K562 (cell line): ENCODE measurements at places on chromosomes 2 and 18.

DNA sequence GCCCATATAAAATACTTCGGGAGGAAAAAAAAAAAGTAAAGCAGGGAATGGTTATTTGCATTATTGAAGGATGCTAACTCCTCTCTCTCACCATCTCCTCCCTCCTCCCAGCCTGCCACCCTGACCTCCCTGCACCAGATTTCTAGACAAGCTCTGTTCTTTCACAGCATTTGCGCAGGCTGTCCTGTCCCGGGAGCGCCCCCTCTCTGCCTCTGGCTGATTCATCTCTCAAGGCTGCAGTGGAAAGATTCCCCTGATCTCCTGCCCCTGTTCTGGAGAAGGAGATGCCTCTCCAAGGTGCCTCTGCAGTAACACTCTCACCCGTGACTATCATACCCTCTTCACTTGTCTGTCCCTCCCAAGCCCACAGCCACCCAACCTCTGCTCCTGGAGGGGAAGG lies 38.5 kb downstream of the COL4A4 start:
- no peak overlapping the region for H3K4me3 ChIP-seq
- peak; percentile 15 for DNase-seq
- no peak overlapping the region for H3K27ac ChIP-seq
- no peaks in the 10 kb centered on the region for H3K4me1 ChIP-seq

DNA sequence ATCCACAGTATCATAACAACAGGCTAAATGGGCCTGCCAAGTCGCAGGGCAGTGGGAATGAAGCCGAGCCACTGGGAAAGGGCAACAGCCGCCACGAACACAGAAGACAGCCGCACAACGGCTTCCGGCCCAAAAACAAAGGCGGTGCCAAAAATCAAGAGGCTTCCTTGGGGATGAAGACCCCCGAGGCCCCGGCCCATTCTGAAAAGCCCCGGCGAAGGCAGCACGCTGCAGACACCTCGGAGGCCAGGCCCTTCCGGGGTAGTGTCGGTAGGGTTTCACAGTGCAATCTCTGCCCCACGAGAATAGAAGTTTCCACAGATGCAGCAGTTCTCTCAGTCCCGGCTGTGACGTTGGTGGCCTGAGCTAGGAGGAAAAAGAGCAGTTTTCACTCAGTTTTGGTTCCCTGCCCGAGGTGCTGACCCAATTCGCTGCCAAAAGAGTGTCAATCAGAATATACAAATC lies 32.2 kb downstream of the KCTD18 start:
- no peak overlapping the region for H3K4me3 ChIP-seq
- H3K4me1 ChIP-seq: peaks cover 6% of the 10 kb centered on the region
- no peaks in the 10 kb centered on the region for H3K27me3 ChIP-seq
- no peak overlapping the region for H3K27ac ChIP-seq
- no peak for DNase-seq

DNA sequence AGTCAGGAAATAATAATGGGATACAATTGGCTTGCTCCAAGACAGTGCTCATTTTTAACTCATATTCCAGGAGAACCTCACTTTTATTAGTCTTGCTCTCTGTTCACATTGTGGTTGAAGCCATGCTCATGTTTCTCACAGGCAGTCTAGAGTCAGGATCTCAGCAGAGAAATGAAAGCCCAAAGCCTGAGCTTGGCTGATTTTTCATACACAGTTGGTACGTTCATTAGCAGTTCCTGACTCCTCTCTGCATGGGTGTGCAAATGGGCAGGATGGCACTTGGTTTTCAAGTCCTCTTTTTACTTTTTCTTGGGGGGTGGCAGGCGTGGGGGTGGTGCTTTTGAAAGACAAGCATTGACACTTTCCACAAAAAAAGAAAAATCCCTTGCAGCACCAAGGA lies 56.0 kb upstream of the KLF7 start:
- no peaks in the 10 kb centered on the region for H3K4me1 ChIP-seq
- H3K4me3 ChIP-seq: no peak overlapping the region
- H3K27ac ChIP-seq: no peak overlapping the region
- H3K36me3 ChIP-seq: no peaks in the 10 kb centered on the region

DNA sequence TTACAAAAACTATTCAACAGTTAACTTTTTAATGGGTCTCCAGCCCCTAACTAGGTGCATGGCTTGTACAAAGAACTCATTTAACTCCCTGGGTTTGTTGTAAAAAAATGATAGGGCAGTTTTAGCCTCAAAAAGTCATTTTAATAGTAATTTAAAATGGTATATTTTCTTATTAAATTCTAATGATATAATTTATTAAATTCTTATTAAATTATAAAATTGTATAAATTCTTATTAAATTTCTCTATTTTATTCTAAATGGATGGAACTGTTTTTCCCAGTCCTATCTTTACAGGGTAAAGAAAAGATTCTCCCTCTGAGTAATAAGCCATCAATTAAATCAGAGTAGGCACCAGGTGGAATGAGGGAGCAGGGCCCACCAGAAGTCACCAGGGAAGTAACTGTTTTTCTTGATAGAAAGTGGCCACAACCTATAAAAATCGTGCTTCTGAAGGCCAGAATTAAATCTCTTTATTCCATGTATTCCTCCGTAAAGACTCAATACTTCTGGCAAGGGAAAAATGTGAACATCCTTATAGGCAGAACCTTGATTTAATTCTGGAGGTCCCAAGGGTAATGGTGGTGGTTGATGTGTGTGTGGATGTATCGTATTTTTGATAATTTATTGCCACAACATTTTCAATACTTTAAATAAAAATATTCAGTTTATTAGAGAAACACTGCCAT lies 814 bp downstream of the FKBP7 start:
- no peaks in the 10 kb centered on the region for H3K36me3 ChIP-seq
- peaks cover 25% of the 10 kb centered on the region for H3K4me1 ChIP-seq
- DNase-seq: no peak

DNA sequence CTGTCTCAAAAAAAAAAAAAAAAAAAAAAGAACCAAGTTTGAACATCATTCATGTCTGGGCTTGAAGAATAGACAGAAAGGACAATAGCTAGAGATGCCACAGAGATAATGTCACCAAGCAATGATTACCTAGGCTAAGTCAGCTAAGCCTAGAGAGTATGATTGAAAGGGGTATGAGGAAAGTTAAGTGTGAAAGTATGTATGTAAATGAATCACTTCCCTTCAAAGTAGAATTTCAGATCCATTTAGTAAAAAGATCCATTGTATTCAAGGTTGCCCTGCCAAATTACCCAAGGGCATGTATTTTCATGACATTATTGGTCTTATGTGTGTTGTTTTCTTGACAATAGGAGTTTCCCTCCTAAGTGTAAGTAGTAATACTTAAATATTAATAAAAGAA lies 34.1 kb upstream of the SLC39A10 start:
- no peaks in the 10 kb centered on the region; the same call in 2 of the 3 replicates for H3K4me1 ChIP-seq
- DNase-seq: no peak
- H3K36me3 ChIP-seq: no peaks in the 10 kb centered on the region
- H3K27ac ChIP-seq: no peak overlapping the region
- no peaks in the 10 kb centered on the region for H3K27me3 ChIP-seq

DNA sequence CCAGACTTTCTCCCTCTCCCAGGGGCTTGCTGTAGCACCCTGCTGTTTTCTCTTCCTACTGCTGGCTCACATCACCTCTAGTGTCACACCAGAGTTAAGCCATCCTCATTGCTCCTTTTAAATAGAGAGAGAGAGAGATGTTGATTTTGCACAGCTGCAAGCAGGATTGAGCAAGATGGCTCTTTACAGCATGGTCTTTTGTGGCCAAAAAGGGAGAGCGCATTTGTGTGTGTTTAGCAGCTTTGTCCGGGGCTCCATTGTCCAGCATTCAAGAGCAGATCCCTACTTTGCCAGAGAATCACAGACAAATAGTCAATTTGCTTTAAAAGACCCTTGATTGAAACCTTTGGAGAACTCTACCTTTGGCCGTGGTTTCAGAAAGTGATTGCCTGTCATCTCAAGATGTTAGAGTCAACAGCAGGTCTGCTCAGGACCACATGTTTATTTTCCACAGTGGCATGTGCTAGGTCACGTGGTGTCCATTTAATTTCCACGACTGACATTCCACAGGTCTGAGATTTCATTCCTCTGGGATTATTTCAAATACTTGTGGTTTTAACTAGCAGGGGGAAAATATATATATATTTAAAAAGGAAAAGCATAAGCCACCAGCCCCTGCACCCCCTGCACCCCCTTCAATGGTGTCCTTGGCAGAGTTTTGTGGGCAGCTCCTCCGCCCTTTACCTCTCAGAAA lies 359.9 kb upstream of the SLC14A2 start:
- H3K36me3 ChIP-seq: no peaks in the 10 kb centered on the region

GRCh38 chr2:239960929-239961661 lies 64.0 kb downstream of the NDUFA10 start:
- H3K4me1 ChIP-seq: no peaks in the 10 kb centered on the region
- DNase-seq: no peak
- peaks cover 75% of the 10 kb centered on the region; the same call in 2 of the 3 replicates for H3K36me3 ChIP-seq
- H3K27ac ChIP-seq: no peak overlapping the region
- no peak overlapping the region for H3K4me3 ChIP-seq
- no peaks in the 10 kb centered on the region for H3K27me3 ChIP-seq

DNA sequence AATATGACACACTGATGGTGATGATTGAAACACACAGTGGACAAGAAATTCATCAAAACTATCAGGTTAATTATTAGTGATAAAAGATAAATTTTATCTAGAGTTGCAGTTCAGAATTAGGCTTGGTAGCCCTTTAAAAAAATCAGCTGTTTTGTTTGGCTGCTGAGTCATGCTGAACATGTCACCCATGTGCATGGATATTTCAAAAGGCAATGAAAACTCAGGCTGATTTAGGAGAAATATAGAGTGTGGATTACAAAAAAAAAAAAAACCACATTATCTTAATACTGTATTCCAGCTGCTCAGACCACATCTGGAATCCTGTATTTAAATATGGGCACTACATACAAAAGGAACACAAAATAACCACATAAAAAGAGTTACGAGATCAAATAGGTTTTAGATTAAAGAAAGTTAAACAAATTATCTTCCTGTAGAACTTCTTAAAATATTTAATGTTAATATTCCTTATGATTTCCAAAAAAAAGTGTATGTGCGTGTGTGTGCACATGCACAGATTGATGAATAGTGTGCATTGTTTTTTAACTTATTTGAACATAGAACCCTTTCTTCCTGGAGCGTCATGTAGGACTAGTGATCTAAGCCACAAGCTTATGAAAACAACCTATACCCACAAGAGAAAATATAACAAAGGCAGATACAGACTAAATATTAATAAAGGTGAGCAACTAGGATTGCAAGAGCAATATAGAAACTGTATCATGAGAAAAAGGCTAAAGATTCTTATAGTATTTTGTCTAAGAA lies 186.2 kb downstream of the STK39 start:
- H3K27ac ChIP-seq: no peak overlapping the region
- H3K4me3 ChIP-seq: no peak overlapping the region
- H3K4me1 ChIP-seq: no peaks in the 10 kb centered on the region

GRCh38 chr2:152678808-152679207 lies 38.5 kb downstream of the PRPF40A start:
- peaks cover 97% of the 10 kb centered on the region for H3K36me3 ChIP-seq
- no peak overlapping the region for H3K4me3 ChIP-seq
- no peaks in the 10 kb centered on the region for H3K27me3 ChIP-seq
- DNase-seq: no peak

GRCh38 chr18:55250768-55251173 lies 291.5 kb upstream of the CCDC68 start:
- peak; percentile 3 for DNase-seq
- 0 out of 3 replicates have a peak, but pooled peaks cover 4% of the 10 kb centered on the region for H3K36me3 ChIP-seq
- no peak overlapping the region for H3K27ac ChIP-seq
- no peaks in the 10 kb centered on the region for H3K27me3 ChIP-seq
- H3K4me1 ChIP-seq: peaks cover 14% of the 10 kb centered on the region; the same call in 2 of the 3 replicates

DNA sequence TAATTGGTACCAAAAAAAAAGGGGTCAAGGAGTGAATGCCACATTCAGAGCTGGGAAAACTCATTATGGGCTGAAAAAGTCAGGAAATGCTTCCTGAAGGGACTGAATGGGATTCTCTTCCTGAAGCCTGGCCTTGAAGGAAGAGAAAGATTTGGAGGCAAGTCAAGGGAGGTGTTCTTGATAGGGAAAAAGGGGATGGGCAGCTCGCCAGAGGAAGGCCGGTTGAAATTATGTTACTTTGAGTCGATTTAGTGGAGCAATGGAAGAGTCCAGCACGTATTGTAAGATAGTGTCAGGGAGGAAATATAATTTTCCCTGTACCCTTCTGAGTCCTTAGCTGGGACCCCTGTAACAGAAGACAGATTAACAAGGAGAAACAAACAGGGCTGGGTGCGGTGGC lies 115.3 kb upstream of the STPG4 start:
- no peak overlapping the region for H3K4me3 ChIP-seq
- H3K27ac ChIP-seq: no peak overlapping the region
- DNase-seq: no peak
- no peaks in the 10 kb centered on the region for H3K36me3 ChIP-seq
- H3K27me3 ChIP-seq: no peaks in the 10 kb centered on the region

DNA sequence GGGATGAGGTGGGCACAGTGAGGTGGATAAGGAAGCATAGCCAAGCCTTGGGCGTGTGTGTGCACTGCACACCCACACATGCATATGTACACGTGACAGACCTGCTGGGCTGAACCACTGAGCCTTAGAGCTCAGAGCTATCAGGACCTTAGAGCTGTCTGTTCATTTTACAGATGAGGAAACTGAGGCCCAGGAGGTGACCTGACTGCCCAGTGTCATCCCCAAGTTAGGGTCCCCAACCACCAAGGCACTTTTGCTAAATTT lies 8.2 kb upstream of the SNED1 start:
- H3K4me3 ChIP-seq: no peak overlapping the region
- no peaks in the 10 kb centered on the region for H3K4me1 ChIP-seq
- DNase-seq: no peak
- H3K36me3 ChIP-seq: no peaks in the 10 kb centered on the region
- H3K27me3 ChIP-seq: no peaks in the 10 kb centered on the region

DNA sequence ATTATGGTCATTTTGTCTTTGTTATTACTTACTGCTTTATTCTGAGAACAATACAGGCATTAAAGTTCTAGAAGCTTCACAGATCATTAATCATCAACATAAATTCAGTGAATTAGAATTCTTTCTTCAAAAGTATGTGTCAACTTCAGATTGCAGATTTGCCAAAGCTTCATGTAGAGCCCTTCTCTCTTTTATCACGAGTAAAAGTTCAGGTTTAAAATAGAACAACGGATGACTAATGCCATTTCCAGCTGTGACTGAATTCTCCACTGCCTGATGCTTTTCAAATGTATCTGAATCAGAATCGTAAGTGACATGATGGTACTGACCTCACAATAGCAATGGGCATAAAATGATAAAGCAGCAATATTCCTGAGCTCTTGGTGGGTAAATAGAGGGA lies 116.0 kb downstream of the ABCA12 start:
- no peak overlapping the region for H3K4me3 ChIP-seq
- H3K4me1 ChIP-seq: no peaks in the 10 kb centered on the region
- H3K27ac ChIP-seq: no peak overlapping the region
- H3K36me3 ChIP-seq: no peaks in the 10 kb centered on the region
- DNase-seq: no peak

- H3K4me3 ChIP-seq: no peak overlapping the region
- no peak overlapping the region for H3K27ac ChIP-seq
- no peaks in the 10 kb centered on the region for H3K4me1 ChIP-seq
- no peaks in the 10 kb centered on the region for H3K36me3 ChIP-seq
- no peak for DNase-seq
- H3K27me3 ChIP-seq: no peaks in the 10 kb centered on the region
These were observed 265.9 kb upstream of the SPHKAP start for GRCh38 chr2:228447266-228447915.

GRCh38 chr18:75455249-75456198 lies 28.0 kb upstream of the SMIM21 start:
- H3K4me1 ChIP-seq: no peaks in the 10 kb centered on the region
- no peak overlapping the region for H3K4me3 ChIP-seq
- no peaks in the 10 kb centered on the region for H3K36me3 ChIP-seq
- H3K27me3 ChIP-seq: peaks cover 2% of the 10 kb centered on the region; the same call in 2 of the 3 replicates
